Fibroblast of lung (primary cell): ENCODE measurements at places on chromosomes 3 and 15. TPM values are rescaled to one million over a fixed set of nuclear protein-coding genes. Genes with fewer than 3 reads are reported as not detected.

The THRB gene
- 3.9 and 7.4 TPM in 2 replicates for total RNA-seq

The PAQR5 gene
- total RNA-seq = 9.8 and 16.2 TPM in 2 replicates

The UROC1 gene
- total RNA-seq = not detected in 2 replicates

The SERPINI2 gene
- total RNA-seq = not detected in 2 replicates

The SERINC4 gene
- total RNA-seq = under 0.01 and 0.17 TPM in 2 replicates

GRCh38 chr3:98705694-98706093 is 57.4 kb upstream of the ST3GAL6 start:
- no peak for DNase-seq
- no peaks in the 10 kb centered on the region for H3K27me3 ChIP-seq
- no peak overlapping the region for H3K27ac ChIP-seq
- H3K4me1 ChIP-seq = peaks cover 2% of the 10 kb centered on the region

- H3K4me1 ChIP-seq = no peaks in the 10 kb centered on the region
- no peak overlapping the region for H3K4me3 ChIP-seq
- DNase-seq = no peak
- no peak overlapping the region for H3K27ac ChIP-seq
- H3K36me3 ChIP-seq = no peaks in the 10 kb centered on the region
- H3K27me3 ChIP-seq = no peaks in the 10 kb centered on the region
Measured at GRCh38 chr3:188111002-188111584, 42.9 kb upstream of the LPP start.

- H3K27ac ChIP-seq = no peak overlapping the region
- H3K36me3 ChIP-seq = no peaks in the 10 kb centered on the region
- no peaks in the 10 kb centered on the region for H3K27me3 ChIP-seq
- DNase-seq = no peak
- H3K4me3 ChIP-seq = no peak overlapping the region
Measured at GRCh38 chr3:117761703-117762620, 1052.4 kb downstream of the TUSC7 start.

- no peak for DNase-seq
- no peaks in the 10 kb centered on the region for H3K4me1 ChIP-seq
- no peak overlapping the region for H3K4me3 ChIP-seq
Measured at GRCh38 chr3:194386648-194387047, 12.4 kb downstream of the GP5 start.

DNA sequence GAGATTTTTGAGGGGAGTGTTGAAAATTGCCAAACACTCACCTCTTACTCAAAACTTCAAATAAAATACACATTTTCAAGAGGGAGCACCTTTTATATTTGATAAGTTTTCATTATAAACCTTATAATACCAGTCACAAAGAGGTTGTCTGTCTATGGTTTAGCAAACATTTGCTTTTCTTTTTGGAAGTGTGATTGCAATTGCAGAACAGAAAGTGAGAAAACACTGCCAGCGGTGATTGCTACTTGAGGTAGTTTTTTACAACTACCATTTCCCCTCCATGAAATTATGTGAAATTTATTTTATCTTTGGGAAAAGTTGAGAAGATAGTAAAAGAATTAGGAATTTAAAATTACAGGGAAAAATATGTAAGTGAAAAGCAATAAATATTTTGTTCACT is 20.1 kb downstream of the DIPK2A start:
- no peak for DNase-seq
- H3K4me1 ChIP-seq = no peaks in the 10 kb centered on the region
- no peak overlapping the region for H3K27ac ChIP-seq
- H3K27me3 ChIP-seq = no peaks in the 10 kb centered on the region

- no peak overlapping the region for H3K4me3 ChIP-seq
- DNase-seq = no peak
- no peak overlapping the region for H3K27ac ChIP-seq
- H3K4me1 ChIP-seq = no peaks in the 10 kb centered on the region
Measured at GRCh38 chr3:55687526-55687925, 200.4 kb upstream of the WNT5A start.

DNA sequence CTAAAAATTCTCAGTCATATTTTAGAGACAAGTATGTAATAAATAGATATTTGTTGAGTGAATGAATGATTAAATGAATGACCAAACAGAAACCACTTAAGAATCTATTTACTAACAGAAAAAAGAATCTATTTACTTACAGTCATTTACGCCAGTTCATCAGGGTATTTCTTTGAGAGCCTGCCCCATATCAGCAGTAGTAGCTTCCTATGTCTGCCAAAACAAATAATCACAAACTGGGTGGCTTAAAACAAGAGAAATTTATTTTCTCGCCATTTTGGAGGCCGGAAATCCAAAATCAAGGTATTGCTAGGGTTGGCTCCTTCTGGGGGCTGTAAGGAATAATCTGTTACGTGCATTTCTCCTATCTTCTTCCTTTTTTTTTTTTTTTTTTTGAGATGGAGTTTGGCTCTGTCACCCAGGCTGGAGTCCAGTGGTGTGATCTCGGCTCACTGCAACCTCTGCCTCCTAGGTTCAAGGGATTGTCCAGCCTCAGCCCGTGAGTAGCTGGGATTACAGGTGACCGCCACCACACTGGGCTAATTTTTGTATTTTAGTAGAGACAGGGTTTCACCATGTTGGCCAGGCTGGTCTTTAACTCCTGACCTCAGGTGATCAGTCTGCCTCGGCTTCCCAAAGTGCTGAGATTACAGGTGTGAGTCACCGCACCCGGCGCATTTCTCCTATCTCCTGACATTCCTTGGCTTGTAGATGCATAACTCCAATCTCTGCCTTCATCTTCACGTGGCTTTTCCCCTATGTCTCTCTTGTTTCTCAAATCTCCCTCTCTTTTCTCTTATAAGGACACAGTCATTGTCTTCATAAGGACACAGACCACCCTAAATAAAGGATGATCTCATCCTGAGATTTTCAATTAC is 65.2 kb upstream of the SPPL2A start:
- H3K4me3 ChIP-seq = no peak overlapping the region
- DNase-seq = no peak
- H3K27me3 ChIP-seq = no peaks in the 10 kb centered on the region
- H3K36me3 ChIP-seq = no peaks in the 10 kb centered on the region

- no peaks in the 10 kb centered on the region for H3K27me3 ChIP-seq
- H3K4me3 ChIP-seq = no peak overlapping the region
- H3K27ac ChIP-seq = no peak overlapping the region
- H3K36me3 ChIP-seq = peaks cover 2% of the 10 kb centered on the region
Measured at GRCh38 chr15:36626984-36627383, 47.6 kb downstream of the CDIN1 start.

GRCh38 chr3:67389176-67389575 is 265.2 kb downstream of the SUCLG2 start:
- no peak overlapping the region for H3K27ac ChIP-seq
- H3K4me1 ChIP-seq = no peaks in the 10 kb centered on the region
- no peak overlapping the region for H3K4me3 ChIP-seq
- DNase-seq = no peak

DNA sequence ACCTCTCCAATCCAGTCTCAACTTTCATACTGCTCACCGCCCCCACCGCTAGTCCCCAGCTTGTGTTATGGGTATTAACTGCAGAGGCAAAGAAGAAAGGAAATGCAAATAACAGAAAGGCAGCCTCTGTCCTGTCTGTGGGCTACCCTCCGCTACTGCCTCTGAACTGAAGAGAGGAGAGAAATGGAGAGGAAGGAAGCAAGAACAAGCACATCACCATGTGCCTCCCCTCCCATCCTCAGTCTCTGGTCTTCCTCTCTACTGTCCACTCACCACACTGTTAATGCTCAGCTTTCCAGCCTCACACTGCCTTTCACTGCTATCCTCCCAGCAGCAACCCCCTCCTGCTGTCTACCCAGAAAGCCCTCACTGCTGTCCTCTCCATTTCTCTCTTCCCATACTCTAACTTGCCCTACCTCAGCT is 139.0 kb upstream of the SLC2A2 start:
- H3K27ac ChIP-seq = no peak overlapping the region
- H3K4me3 ChIP-seq = no peak overlapping the region
- DNase-seq = no peak

GRCh38 chr3:34109846-34110245 is 311.4 kb downstream of the PDCD6IP start:
- H3K27me3 ChIP-seq = no peaks in the 10 kb centered on the region
- no peaks in the 10 kb centered on the region for H3K4me1 ChIP-seq
- no peaks in the 10 kb centered on the region for H3K36me3 ChIP-seq
- no peak for DNase-seq
- H3K4me3 ChIP-seq = no peak overlapping the region

DNA sequence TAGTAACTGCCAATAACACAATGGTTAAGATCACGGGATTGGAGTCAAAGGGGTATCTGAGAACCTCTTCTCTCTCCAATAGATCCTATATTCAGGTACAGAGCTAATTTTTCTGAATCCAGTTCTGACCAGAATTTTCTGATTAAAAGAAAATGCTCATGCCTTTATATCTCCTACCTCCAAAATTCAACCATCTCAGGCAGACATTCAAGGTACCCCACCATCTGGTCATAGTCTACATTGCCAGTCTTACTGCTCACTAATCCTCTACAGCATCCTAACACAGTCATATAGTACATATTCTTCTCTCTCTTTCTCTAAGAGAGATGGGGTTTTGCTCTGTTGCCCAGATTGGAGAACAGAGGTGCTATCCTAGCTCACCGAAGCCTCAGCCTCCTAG is 59.1 kb downstream of the LSAMP start:
- no peak overlapping the region for H3K27ac ChIP-seq
- no peaks in the 10 kb centered on the region for H3K27me3 ChIP-seq
- no peak overlapping the region for H3K4me3 ChIP-seq
- H3K36me3 ChIP-seq = no peaks in the 10 kb centered on the region
- no peaks in the 10 kb centered on the region for H3K4me1 ChIP-seq

GRCh38 chr3:189277711-189278110 is 105.9 kb downstream of the TPRG1 start:
- peak; percentile 22 for DNase-seq
- no peaks in the 10 kb centered on the region for H3K27me3 ChIP-seq
- no peak overlapping the region for H3K4me3 ChIP-seq

DNA sequence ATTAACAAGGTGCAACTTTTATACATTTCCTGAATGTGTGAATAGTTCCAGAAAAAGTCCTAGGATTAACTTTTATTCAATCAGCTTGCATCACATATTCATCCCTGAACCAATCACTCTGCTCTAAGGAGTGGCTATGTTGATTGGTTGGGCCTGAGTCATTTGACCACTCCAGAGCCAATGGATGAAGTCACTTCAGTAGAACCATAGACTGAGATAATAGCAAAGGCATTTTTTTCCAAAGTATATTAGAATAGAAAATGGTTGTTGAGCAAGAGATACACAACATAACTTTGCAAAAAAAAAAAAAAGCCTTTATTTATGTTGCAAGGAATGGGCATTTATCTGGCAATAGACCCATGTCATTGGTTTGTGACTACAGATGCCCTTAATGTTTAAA is 55.5 kb upstream of the AGTR1 start:
- H3K27me3 ChIP-seq = no peaks in the 10 kb centered on the region
- H3K36me3 ChIP-seq = no peaks in the 10 kb centered on the region
- no peaks in the 10 kb centered on the region for H3K4me1 ChIP-seq
- no peak overlapping the region for H3K4me3 ChIP-seq

DNA sequence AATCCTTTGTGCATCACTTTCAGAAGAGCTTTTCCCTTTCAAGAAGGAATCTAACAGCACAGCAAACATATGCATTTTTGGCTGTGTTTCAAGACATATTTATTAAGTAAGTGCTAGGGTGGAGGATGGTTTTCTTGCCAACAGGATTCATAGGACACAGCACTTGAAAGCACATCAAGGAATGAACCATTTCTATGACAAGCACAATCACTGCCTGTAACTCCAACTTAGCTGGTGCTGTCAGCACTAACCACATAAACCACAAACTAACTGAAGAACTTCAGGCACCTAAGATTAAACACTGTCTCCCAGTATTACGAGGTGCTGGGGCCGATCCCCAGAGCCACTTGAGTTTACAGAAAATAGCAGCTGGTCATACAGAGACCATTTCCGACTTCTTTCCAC is 35.4 kb upstream of the SPRED1 start:
- H3K27me3 ChIP-seq = no peaks in the 10 kb centered on the region
- peak; percentile 93 for DNase-seq
- no peaks in the 10 kb centered on the region for H3K36me3 ChIP-seq
- no peak overlapping the region for H3K4me3 ChIP-seq
- peak overlapping the region; percentile 23 for H3K27ac ChIP-seq

- H3K27ac ChIP-seq = no peak overlapping the region
- no peak for DNase-seq
- no peak overlapping the region for H3K4me3 ChIP-seq
- no peaks in the 10 kb centered on the region for H3K27me3 ChIP-seq
- H3K4me1 ChIP-seq = no peaks in the 10 kb centered on the region
Measured at GRCh38 chr3:154304116-154304786, 20.0 kb downstream of the DHX36 start.

- H3K36me3 ChIP-seq = no peaks in the 10 kb centered on the region
- no peak overlapping the region for H3K4me3 ChIP-seq
- no peak overlapping the region for H3K27ac ChIP-seq
- no peaks in the 10 kb centered on the region for H3K27me3 ChIP-seq
- no peak for DNase-seq
Measured at GRCh38 chr3:108448593-108448992, 61.8 kb downstream of the MYH15 start.

GRCh38 chr15:84761607-84762131 is 13.3 kb downstream of the ZNF592 start:
- no peaks in the 10 kb centered on the region for H3K36me3 ChIP-seq
- peak; percentile 21 for DNase-seq
- no peak overlapping the region for H3K4me3 ChIP-seq
- H3K27ac ChIP-seq = no peak overlapping the region
- H3K27me3 ChIP-seq = no peaks in the 10 kb centered on the region

GRCh38 chr3:71917545-71917944 is 132.6 kb upstream of the PROK2 start:
- no peak overlapping the region for H3K4me3 ChIP-seq
- H3K4me1 ChIP-seq = no peaks in the 10 kb centered on the region
- no peaks in the 10 kb centered on the region for H3K27me3 ChIP-seq

- peaks cover 4% of the 10 kb centered on the region for H3K36me3 ChIP-seq
- no peaks in the 10 kb centered on the region for H3K4me1 ChIP-seq
- no peaks in the 10 kb centered on the region for H3K27me3 ChIP-seq
- no peak overlapping the region for H3K4me3 ChIP-seq
Measured at GRCh38 chr15:28271697-28272260, 50.2 kb downstream of the HERC2 start.

DNA sequence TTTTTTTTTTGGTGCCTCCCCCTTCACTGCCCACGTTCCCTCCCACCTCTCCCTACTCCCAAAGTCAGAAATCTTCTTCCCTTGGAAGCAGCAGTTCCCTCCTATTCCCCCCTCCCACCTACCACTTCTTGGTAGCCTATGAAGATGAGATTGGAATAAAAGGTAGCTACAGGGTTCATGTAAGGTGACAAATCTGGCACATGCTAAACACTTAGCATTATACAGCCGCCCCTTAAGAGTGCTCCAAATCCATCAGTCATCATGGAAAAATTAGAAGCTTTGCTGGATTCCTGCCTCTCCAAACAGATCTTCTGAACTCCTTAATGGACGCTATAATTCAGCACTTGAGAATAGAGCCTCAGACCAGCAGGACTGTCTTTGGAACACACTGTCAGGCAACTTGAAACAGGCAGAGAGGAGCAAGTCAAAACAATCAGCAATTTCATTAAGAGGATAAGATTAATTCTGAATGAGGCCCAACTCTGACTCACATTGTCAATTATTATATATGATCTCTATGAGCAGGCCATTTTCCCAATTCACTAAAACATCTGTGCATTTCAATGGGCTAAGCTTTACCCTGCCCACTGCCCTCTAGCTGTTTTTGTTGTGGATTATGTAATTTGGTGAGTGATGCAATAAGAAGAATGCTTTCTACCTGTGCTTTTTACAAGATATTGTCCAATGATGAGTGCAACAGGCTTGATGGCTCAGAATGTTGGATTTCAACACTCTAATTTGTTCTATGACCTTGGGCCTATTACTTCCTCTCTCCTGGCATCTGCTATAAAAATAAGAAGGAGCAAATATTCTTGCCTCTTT is 34.6 kb upstream of the SPRED1 start:
- H3K4me3 ChIP-seq = no peak overlapping the region
- peak; percentile 75 for DNase-seq
- H3K36me3 ChIP-seq = no peaks in the 10 kb centered on the region
